ENCODE measurements at places on chromosomes 7 and 10.
A peak's percentile ranks its signal among the peaks of the same experiment; 100 is the strongest.

GRCh38 chr7:33806298-33807154 is 98.8 kb upstream of the BMPER start:
- H3K36me3 ChIP-seq = no peaks in the 10 kb centered on the region
- no peak overlapping the region for H3K4me3 ChIP-seq
- H3K4me1 ChIP-seq = no peaks in the 10 kb centered on the region
- H3K27ac ChIP-seq = no peak overlapping the region

DNA sequence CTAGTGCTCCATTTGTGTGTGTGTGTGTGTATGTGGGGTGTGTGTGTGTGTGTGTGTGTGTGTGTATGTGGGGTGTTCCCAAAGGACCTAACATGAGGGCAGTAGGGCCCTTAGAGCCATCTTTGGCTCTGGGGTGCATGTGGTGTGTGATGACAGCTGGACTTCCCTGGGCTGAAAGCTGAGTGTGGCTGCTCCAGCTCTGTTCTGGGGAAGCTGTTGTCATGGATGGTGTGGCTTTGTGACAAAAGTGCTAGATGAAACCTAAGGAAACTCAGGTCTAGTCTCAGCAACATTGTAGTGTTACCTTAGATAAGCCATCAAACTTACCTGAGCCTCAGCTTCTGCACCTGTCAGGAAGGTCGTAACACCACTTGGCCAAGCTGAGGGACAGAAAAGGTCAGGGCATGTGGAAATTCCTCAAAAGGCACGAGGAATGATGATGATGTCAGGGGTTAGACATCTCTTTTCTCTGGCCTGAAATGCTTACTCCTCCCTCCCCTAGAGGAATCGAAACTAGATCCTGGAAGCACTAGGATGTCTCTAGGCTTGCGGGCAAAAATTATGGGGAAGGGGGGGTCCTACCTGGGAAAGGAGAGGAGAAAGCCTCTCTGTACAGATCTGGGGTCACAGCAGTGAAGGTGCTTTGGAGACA is 115.4 kb downstream of the RPS24 start:
- no peaks in the 10 kb centered on the region for H3K36me3 ChIP-seq
- H3K4me1 ChIP-seq = peaks cover 7% of the 10 kb centered on the region
- no peak overlapping the region for H3K4me3 ChIP-seq
- no peak for DNase-seq
- H3K27ac ChIP-seq = no peak overlapping the region

DNA sequence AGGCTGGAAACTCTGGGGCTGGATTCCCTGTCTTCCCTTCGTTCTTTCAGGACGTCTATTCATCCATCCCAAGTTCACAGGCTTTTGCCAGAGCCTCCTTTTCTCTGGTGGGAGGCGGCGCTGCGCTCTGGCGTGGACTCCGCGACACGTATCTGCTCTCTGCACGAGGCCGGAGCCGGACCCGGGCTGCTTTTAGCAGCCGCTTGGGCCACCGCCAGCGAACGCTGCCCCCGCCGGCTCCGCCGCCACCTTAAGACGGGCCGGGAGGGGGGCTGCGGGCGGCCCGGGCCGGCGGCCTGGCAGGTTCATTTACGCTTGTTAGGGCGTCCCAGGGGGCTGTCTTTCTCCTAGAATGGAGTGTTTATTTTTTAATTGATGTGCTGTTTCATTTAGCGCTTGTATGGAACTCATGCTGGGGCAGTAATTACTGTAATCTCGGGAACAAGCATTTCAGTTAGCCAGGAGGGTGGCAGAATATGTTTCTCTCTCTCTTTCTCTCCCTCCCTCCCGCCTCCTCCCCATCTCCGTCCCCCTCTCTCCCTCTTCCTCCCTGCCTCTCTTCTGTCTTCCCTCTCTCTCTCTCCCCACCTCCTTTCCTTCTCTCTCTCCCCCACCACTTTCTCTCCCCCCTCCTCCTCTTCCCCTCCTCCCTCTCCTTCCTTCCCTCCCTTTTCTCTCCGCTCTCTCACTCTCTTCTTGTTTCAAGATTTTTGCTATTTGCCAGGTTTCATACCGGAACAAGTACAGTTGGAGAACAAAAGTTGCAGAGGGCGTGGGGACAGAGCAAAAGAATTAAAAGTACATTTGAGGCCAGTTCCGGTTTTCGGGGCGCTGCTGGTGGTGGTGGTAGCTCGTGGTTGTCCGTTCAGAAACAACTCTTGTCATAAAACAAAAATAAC is 1.3 kb upstream of the FZD8 start:
- peaks cover 14% of the 10 kb centered on the region for H3K27me3 ChIP-seq
- no peak for DNase-seq
- H3K27ac ChIP-seq = no peak overlapping the region
- peak overlapping the region; percentile 66 for H3K4me3 ChIP-seq
- H3K4me1 ChIP-seq = peaks cover 32% of the 10 kb centered on the region

GRCh38 chr10:116765648-116766081 is 23.3 kb upstream of the HSPA12A start:
- H3K4me1 ChIP-seq = peaks cover 29% of the 10 kb centered on the region
- no peak for DNase-seq
- no peak overlapping the region for H3K27ac ChIP-seq

GRCh38 chr10:119449760-119450461 is 92.6 kb downstream of the RGS10 start:
- no peak overlapping the region for H3K27ac ChIP-seq
- H3K27me3 ChIP-seq = no peaks in the 10 kb centered on the region
- H3K36me3 ChIP-seq = peaks cover 70% of the 10 kb centered on the region
- peaks cover 20% of the 10 kb centered on the region for H3K4me1 ChIP-seq
- no peak overlapping the region for H3K4me3 ChIP-seq

GRCh38 chr10:7986851-7987250 is 67.6 kb upstream of the GATA3 start:
- no peak overlapping the region for H3K4me3 ChIP-seq
- no peaks in the 10 kb centered on the region for H3K4me1 ChIP-seq
- DNase-seq = no peak
- H3K36me3 ChIP-seq = no peaks in the 10 kb centered on the region
- H3K27ac ChIP-seq = no peak overlapping the region

All from spinal cord (tissue), 10 donors.